ENCODE measurements at places on chromosomes 2 and 18. TPM values are rescaled to one million over a fixed set of nuclear protein-coding genes. Genes with fewer than 3 reads are reported as not detected.

Gene SP5
- not detected for polyA plus RNA-seq

Gene UGT1A1
- 2.7 TPM for polyA plus RNA-seq

DNA sequence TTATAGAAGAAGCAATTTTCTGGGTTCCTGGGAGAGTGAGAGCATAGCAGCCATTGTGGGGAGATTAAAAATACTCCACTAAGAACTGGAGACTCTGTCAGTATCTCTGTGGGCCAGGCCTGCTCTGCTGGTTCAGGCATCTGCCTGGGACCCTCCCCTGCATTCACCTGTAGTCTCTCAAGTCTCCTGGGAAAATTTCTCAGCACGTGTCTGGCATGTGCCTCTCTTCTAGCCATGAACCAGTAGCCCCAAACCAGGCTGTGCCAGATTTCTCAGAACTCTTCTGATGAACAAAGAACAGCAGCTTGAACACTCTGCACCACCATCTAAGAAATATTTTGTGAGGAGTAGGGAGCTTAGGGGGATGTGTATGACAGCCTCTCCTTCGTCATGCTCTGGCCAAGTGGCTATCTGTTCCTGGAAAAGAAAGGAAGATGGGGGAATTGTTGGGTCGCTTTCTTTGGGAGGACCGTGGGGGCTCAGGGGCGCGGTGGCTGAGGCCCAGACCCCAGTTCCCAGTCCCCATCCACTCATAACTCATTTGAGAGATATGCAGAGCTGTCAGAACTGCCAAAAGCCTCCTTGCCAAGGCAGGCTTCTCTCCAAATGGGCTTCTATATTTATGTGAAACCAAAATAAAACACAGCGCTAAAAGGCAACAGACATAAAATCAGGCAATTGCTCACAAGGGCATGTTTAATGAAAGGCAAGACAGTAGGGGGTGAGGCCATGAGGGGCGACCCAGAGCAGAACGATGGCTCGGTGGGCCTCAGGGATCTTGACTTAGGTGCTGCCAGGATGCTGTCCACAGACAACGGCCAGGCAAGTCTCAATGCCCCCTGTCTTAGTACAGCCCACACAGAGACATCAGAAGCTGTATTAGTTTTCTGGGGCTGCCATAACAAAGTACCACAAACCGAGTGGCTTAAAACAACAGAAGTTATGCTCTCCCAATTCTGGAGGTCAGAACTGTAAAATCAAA, 114.7 kb upstream of the TNP1 start:
- no peak for DNase-seq

Gene VAMP8
- 323 TPM for polyA plus RNA-seq

Gene GPR39
- 9.1 TPM for polyA plus RNA-seq

- DNase-seq, result no peak
Measured at GRCh38 chr2:109168086-109168485, 39.1 kb downstream of the SH3RF3 start.

Gene UGT1A4
- 2.4 TPM for polyA plus RNA-seq

Gene ABCA12
- polyA plus RNA-seq, result 6.0 TPM

DNA sequence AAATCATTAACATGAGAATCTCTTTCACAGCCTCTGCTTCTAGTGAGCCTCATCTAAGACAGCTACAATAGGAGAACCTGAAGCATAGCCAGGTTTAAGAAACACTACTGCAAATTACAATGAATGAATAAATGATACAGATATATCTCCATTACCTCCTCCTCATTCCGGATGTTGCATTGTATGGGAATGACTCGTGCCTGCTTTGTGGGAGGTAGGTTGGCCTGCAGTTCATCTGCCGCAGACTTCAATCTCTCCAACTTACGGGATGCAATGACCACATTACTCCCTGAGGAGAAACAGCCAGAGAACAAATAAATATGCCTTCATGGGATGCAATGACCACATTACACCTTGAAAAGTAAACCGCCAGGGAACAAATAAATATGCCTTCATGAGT, 15.4 kb downstream of the PECR start:
- DNase-seq, result no peak

- no peak for DNase-seq
Measured at GRCh38 chr2:24576617-24577016, 85.6 kb downstream of the NCOA1 start.

Gene LBX2
- polyA plus RNA-seq, result 0.09 TPM

DNA sequence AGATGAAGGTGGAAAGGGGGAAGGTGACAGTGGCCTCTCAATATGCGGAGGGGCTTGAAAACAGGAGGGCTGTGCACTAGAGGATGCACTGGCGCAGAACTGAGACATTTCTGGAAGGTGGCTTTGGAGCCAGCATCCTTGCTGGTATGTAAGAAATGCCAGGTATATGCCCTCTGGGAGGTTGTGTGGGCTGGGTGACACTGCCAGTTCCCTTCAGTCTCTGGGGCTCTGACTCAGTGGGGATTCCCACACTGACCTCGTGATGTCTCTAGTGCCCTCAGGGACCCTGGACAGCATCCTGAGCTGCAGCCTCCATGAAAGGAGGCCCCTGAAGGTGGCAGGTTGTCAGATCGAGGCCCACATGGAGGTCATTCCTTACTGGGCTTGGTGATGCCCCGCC, 74.0 kb downstream of the AGAP1 start:
- DNase-seq, result no peak

DNA sequence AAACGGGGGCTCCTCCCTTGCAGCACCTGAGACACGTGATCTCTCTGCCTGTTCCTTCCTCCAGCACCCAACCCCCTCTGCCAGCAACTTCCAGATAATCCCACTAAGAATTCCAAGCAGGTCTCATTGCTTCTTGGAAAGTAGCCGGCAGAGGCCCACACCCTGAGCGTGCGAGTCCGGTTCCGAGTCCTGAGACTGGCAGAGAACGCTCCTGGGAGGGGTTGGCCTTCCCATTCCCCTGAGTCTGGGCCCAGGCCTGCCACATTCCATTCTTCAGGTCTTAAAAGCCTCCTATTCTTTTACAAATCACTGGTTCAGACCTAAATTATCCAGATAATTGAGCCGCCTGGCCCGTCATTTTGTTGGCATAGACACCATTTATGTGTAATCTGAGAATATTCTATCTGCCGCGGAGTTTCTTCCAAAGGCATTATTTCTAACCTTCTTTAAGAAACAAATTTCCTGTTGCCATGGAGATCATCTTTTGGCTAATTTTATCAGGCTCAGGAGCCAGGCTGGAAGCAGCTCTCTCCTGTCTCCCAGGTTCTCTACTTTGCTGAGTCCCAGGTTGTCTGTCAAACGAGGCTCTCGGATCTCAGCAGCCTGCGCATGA, 165.4 kb downstream of the MYCN start:
- no peak for DNase-seq

DNA sequence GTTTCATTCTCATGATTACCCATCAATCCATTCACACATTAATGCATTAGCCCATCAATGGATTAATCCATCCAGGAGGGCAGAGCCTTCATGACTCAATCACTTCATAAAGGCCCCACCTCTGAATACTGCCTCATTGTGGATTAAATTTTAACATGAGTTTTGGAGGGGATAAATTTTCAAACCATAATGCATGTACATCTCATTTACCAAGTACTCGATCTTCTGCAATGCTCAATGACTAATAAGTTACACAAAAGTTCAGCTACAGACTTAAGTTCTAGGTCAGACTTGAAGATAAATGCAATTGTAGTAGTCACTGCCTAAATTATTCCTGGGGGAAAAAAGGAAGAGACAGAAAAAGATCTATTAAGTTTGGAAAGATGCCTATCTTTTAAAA, 120.0 kb upstream of the OSR1 start:
- no peak for DNase-seq

Gene FBXO48
- 1.9 TPM for polyA plus RNA-seq

DNA sequence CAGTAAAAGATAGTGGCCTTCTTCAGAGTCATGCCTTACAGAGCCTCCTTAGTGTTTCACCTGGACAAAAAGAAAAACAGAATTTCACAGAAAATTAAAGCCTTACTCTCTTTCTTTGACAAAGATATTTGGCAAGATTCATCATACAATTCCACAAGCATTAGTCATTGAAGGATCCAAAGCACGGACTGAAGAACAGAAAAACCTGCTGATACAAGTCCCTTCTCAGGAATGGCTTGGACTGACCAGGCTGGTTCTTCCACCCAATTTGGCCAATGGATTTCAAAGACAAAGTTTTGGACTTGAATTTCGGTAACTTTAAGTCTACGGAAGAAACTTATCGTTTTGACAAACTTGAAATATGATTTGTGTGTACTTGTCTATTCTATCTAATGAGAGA, 39.1 kb upstream of the GALNT3 start:
- DNase-seq, result peak; percentile 77

GRCh38 chr2:113784823-113785744, 28.6 kb upstream of the SLC35F5 start:
- no peak for DNase-seq

GRCh38 chr2:66034467-66034866, 400.5 kb upstream of the MEIS1 start:
- no peak for DNase-seq

DNA sequence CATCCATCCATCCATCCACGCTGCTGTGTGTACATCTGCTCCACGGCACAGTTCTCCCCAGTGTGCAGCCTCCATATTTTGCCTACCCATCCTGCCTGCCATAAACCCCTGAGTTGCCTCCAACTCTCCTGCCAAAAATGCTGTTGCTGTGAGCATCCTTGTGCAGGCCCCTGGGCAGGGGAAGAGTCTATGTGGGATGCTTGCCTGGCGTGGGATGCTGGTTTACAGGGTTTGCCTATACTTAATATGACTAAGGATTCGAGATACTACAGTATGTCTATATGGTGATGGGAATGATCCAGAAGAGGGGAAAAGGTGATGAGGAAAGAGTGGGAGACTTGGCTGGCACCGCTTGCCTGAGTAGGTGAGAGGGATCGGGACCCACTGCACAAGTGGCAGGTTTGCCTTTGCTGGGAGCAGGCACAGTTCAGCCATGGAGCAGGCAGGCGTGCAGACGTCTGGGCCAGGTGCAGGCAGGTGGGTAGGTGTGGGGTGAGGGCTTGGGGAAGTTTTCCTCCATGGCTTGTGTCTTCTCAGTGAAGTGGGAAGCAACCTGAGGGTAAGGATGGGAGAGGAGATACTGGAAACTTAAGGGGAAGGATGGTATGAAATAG, 30.2 kb upstream of the FAHD2A start:
- DNase-seq, result no peak

DNA sequence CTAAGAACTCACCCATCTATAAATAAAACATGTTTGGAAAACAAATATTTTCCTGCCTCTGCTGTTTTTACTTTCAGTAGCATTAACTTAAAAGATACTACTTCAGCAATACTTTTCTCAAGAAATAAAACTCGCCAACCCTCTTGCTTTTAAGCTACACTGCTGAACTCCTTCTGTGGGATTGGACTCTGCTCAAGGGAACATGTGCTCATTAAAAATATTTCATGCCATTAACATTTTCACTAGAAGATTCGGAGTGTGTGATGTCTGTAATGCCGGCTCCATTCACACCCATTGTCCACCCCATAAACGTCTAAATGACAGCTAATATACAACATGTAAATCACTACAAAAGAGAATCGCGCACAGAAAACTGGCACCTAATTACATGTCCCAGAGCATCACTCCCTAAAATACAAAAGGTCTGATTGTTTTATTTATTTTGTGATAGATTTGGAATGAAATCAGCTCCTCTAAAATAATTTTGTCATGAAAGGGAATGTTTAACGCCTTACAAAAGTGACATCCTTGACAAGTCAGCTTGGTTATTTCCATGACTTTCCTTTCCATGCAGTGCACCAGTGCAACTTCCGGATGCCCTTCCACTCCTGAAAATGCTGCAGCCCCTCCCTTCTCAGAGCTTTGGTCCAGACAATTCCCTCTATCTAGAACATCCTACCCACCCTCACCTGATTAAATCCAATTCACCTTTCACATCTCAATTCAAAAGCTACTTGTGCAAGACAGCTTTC, 73.1 kb downstream of the ANKRD44 start:
- DNase-seq, result no peak

GRCh38 chr2:74843899-74844298, 10.0 kb downstream of the HK2 start:
- DNase-seq, result no peak

GRCh38 chr2:36857713-36858112, 108.6 kb downstream of the STRN start:
- DNase-seq, result no peak

DNA sequence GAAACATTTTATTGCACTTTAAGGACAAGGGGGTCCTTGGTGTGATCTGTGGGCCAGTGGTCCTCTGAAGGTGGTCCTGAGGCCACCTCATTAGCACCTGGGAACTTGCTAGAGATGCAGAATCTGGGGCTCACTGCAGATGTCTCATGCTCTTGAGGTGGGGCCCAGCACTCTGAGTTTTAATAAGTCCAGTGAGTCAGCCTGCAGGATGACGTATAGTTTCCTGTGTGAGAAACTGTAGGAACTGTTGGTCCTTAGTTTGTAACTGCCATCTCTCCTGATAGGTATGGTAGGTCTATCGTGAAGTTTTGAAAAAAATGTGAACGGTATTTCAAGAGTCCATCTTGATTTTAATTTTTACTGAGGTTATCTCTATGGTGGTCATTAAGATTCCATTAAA, 2.8 kb downstream of the TRPM8 start:
- DNase-seq, result no peak

GRCh38 chr2:55616551-55617174, 759 bp downstream of the PPP4R3B start:
- no peak for DNase-seq

- no peak for DNase-seq
Measured at GRCh38 chr2:49714454-49714853, 560.1 kb upstream of the FSHR start.

- no peak for DNase-seq
Measured at GRCh38 chr2:174327021-174327840, 7.5 kb upstream of the SP9 start.

DNA sequence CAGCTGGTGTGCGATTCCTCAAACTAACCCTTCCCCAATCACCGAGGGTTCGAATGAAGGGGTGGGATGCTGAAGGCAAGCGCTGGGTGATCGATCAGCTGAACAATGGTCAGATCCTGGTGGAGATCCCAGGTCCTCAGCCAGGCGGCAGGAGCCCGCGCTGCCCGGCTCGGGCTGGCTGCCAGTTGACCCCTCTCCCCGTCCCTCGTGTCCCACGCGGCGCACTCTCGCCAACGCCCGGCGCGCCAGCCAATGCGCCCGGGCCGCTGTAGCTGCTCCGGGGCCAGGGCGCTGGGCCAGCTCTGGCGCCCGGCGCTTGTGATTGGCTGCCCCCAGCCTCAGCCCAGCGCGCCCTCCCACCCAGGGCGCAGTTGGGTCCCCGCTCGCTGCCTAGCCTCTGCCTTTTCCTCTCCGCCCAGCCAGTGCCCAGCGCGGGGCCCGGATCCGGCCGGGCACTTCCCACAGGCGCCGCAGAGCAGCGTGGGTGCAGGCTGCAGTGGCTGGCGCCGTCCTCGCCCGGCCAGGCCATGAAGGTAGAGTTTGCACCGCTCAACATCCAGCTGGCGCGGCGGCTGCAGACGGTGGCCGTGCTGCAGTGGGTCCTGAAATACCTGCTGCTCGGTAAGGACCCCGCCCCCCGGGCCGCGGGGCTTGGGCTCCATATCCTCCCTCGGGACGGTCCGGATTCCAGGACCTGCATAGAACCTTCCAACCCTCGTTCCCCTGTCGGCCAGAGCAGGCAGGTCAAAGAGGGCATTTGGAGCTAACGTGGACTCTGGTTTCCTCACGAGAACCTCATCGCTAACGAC, at the start of gene MOGAT1:
Gene MOGAT1 (plus strand): TSS at position 400 of the 809 bp plus-strand sequence. CDS start 128 bp downstream, at position 528.
- no peak for DNase-seq

- no peak for DNase-seq
Measured at GRCh38 chr2:74966887-74967286, 8.4 kb downstream of the POLE4 start.
